Neural crest cell (in vitro differentiated cells): ENCODE measurements at places on chromosomes 12 and 14. TPM values are rescaled to one million over a fixed set of nuclear protein-coding genes. Genes with fewer than 3 reads are reported as not detected.

GRCh38 chr14:69317780-69318179 lies 57.8 kb downstream of the GALNT16 start:
- DNase-seq, result no peak

GRCh38 chr14:21048638-21049037 lies 6.5 kb downstream of the RNASE7 start:
- DNase-seq, result no peak

HOXC12 gene
- total RNA-seq, result not detected in 2 replicates

- no peak for DNase-seq
These were observed 76.0 kb downstream of the C12orf75 start for GRCh38 chr12:105406497-105406896.

KRT74 gene
- not detected in 2 replicates for total RNA-seq

ZNF385A gene
- total RNA-seq, result 20.3 and 20.8 TPM in 2 replicates

CD69 gene
- not detected in 2 replicates for total RNA-seq

- DNase-seq, result no peak
These were observed 50.9 kb downstream of the IGF1 start for GRCh38 chr12:102429211-102430154.

IQSEC3 gene
- 0.34 and 1.1 TPM in 2 replicates for total RNA-seq

CCDC196 gene
- not detected in 2 replicates for total RNA-seq

DNA sequence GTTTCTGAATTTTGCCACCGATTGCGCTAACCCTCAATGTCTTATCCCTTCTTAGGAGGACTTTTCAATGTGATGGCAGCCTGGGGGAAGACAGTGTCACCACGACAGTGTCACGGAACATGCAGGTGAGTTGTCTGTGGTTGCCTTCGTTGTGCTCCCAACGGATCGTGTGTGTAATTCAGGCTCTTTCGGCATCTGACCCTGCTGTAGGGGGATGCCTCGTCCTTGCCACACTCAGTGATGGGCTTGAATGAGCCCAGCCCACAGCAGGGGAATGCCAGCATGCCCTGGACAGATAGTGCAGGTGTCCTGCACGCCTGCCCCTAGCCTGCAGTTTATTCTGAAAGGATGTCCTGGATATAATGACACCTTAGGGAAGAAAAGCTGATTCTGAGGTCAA lies 123.8 kb upstream of the RTL1 start:
- no peak for DNase-seq

GRCh38 chr14:63286071-63286470 lies 32.7 kb downstream of the GPHB5 start:
- no peak for DNase-seq

- DNase-seq, result no peak
These were observed 48.0 kb downstream of the PLCZ1 start for GRCh38 chr12:18689771-18690170.

KLHL33 gene
- total RNA-seq, result 0.07 TPM in 1 of 2 replicates, not detected in the other

DNAJC22 gene
- 0.32 and 0.35 TPM in 2 replicates for total RNA-seq

DNA sequence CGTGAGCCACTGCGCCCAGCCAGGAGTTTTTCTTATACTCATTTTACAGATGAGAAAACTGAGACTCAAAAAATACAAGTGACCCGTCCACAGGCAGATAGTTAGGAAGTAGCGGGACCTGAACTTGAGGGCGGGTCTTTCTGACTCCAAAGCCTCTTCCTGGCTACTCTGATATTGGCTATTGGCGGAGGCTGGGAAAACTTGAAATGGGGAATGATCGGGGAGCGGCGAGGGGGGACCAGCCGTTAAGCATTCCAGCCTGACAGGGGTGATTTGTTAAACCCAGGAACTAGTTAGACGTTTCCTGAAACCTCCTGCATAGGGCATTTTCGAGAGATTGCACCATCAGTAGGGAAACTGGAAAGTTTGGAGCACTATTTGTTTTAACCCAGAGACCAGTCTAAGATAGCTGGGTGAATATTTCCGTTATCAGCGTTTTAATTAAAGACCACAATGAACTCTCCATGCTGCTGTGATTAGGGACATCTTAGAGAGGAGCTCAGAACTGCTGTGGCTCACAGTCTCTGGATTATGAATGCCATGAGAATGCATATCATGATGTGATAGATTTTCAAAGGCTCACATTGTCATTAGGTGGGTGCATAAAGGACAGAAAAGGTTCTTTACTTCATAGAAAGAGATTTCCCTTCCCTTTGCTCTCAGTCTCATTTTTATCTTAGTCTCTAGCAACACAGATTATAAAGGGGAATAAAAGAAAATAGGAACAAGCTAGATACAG lies 2.5 kb downstream of the NR1H4 start:
- DNase-seq, result no peak

CCNK gene
- 69.6 and 71.8 TPM in 2 replicates for total RNA-seq

- no peak for DNase-seq
These were observed 11.4 kb downstream of the CAND1 start for GRCh38 chr12:67280572-67280971.
